NCI-H1105 treated with DMSO at 0.1 percent for 48 hours (cell line): ENCODE measurements at places on chromosomes 16 and 17.

- DNase-seq = no peak
These were observed 24.2 kb upstream of the NXPH3 start for GRCh38 chr17:49551221-49552069.

- DNase-seq = no peak
These were observed 36.5 kb upstream of the ADGRG1 start for GRCh38 chr16:57591870-57592485.

- DNase-seq = no peak
These were observed 19.7 kb upstream of the NDUFAB1 start for GRCh38 chr16:23615805-23616204.

- DNase-seq = peak; percentile 26
These were observed 904 bp downstream of the MAP2K3 start for GRCh38 chr17:21285164-21286065.

GRCh38 chr16:24875466-24875865, 29.7 kb downstream of the SLC5A11 start:
- DNase-seq = no peak

GRCh38 chr17:70558821-70559220, 389.5 kb downstream of the KCNJ2 start:
- DNase-seq = no peak

- no peak for DNase-seq
These were observed 24.3 kb downstream of the ZNF469 start for GRCh38 chr16:88407042-88407420.

DNA sequence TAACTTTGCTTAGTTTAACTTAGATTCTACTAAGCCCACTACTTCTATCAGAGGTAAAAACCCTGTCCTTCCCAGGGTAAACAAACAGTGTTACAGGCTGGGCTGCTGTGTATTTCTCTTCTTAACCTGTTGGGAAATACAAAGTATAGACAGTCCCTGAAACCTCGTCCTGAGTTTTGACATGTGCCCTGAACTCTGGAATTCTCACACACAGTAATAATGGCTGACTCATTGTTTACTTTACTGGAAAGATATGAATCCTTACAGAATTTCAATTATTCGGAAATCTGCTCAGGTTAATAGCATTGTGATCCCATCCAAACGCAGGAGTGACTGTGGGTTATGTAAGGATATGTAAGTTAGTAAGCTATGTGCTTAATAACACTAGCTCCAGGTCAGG, 199.1 kb downstream of the TMEM114 start:
- no peak for DNase-seq

DNA sequence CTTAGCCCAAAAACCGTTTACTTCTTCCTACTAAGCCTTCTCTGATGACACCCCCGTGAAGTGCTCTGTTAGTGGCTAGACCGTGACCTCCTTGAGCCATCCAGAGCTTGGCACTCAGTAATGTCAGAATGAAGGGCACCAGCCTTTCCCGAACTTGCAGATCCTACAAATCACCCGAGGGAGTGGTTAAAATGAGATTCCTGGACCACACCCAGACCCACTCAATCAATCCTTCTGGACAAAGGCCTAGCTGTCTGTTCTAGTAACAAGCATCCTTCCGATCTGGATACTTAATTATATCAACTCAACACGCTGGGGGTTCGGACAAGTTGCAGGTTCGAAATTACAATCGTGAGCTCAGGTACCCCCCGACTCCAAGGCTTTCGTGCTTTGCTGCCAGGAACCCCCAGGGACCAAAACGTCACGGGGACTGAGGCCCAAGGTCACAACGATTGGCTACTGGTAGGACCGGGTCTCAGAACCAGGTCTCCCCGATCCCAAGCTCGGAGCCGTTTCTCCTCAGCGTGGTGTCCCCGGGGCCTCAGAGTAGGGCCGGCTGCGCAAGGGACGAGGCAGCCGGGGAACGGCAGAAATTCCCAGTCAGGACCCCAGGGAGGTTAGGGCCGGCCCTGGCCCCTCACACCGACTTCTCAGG, 527 bp downstream of the CIAPIN1 start:
- DNase-seq = peak; percentile 18

DNA sequence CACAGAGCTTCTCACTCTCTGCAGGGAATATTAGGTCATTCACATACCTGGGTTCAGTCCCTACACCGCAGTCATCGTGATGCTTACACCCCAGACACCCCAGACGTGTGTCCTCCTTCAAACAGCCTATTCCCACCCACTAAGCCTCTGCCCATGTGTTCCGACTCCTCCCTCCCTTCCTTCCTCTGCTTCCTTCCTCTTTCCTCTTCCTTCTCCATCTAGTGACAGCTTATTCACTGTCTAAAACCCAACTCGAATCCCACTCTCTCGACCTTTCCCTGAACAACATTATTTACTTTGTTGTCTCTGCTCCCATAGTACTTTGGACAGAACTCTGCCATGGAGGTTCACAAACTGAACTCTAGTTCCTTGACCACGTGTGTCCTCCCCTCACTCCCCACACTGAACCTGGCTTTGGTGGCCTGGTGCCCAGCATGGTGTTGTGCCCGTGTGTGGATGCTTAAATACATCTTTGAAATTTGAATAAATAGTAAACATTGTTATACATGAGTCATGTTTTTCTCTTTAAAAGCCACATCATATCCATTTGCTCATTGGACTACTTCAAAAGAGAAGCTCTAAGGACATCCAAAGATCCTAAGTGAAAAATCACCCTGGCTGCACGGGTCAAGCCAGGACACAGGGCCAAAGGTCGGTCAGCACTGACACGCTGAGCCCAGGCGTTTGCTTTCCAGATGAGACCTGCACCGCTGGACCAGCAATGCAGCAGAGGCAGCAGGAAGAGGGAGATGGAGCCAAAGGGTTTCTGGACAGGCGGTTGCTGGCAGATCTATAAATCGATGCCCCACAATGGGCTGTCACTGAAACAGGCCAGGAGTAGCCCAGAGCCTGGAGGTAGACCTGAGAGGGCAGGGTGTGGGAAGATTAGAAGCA, 14.1 kb upstream of the G6PC1 start:
- DNase-seq = no peak

- DNase-seq = no peak
These were observed 2.3 kb upstream of the IL4R start for GRCh38 chr16:27311448-27311830.

- no peak for DNase-seq
These were observed 41.0 kb upstream of the INTS2 start for GRCh38 chr17:61968757-61969156.

DNA sequence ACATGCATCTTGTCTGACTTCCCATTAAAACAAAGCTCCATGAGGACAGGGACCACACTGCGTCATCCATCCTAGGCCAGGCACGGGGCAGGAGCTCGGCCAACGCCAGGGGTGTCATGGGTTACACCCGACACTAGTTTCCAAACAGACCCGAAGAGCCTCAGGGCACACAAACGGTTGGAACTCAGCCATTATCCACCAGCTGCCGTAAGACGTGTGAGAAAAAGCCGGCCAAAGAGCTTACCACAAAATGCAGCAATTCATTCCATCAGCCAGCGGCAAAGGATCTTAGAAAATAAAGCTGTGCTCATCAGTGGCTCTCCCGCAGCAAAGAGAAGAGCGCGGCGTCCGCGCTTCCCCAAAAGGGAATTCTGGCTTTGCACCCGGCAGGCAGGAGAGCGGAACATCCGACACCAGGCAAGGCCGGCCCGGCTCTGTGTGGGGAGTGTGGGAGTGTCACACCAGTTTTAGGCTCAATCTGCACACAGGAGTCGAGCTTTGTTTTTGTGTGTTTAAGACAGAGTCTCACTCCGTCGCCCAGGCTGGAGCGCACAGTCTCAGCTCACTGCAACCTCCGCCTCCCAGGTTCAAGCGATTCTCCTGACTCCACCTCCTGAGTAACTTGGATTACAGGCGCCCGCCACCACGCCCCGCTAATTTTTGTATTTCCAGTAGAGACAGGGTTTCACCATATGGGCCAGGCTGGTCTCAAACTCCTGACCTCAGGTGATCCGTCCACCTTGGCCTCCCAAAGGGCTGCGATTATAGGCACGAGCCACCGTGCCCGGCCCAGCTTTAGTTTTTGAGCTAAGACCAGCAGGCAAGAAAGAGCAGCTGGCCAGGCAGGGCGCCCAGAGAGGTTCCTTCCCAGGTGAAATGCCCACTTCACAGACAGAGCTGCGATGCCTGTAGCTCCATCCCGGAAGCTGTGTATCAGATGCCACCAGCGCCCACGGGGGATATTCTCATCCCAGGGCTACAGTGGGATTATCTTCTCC, 1.5 kb downstream of the SLC38A8 start:
- DNase-seq = no peak

GRCh38 chr17:75146592-75146991, 7.7 kb downstream of the JPT1 start:
- no peak for DNase-seq

DNA sequence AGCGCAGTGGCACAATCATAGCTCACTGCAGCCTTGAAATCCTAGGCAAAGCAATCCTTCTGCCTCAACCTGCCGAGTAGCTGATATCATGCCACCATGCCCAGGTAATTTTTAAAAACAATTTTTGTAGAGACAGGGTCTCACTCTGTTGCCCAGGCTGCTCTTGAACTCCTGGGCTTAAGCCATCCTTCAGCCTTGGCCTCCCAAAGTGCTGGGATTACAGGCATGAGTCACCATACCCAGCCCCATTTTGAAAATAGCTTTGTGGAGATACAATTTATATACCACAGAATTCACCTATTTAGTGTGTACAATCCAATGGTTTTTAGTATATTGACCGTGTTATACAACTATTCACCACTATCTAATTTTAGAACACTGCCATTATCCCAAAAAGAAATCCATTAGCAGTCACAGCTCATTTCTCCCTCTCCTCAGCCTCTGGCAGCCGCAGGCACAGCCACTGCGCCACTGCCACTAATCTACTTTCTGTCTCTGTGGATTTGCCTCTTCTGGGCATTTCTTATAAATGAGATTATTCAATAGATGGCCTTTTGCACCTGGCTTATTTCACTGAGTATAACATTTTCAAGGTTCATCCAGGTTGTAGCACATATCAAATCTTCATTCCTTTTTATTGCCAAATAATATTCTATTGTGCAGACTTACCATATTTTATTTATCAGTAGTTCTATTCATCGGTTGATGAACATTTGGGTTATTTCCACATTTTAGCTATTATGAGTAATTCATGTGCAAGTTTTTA, 6.5 kb downstream of the RNF157 start:
- no peak for DNase-seq

GRCh38 chr17:8488901-8489300, 53.2 kb downstream of the NDEL1 start:
- DNase-seq = no peak

- no peak for DNase-seq
These were observed 721.4 kb upstream of the GOT2 start for GRCh38 chr16:59455497-59455896.

DNA sequence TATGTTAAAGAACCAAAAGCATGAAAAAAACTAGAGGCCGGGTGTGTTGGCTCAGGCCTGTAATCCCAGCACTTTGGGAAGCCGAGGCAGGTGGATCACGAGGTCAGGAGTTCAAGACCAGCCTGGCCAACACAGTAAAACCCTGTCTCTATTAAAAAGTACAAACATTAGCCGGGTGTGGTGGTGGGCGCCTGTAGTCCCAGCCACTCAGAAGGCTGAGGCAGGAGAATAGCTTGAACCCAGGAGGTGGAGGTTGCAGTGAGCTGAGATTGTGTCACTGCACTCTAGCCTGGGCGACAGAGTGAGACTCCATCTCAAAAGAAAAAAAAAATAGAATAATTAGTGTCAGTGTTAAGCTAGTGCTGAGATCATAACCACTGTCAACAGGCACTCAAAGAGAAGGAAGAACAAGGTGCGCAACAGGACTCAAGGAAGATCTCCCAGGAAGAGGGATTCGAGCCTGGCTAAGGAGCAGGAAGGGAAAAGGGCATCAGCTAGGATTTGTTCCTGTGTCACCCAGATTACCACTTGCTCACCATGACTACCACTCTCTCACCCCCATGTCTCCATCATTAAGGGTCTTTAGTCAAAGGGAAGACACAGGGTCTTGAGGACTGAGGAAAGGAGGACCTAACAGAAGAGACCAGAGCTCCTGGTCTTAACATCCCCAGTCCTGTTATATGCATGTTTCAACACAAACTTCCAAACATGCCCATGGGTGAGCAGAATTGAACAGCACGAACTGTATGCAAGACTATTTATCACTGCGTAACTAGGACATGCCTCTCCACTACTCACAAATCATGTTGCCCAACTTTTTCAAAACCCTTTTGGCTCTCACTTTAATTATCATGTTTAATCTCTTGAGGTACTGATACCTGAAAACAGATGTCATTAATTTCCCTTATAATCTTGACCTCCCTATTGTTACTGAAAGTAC, 88.3 kb upstream of the PLEKHM1 start:
- no peak for DNase-seq

DNA sequence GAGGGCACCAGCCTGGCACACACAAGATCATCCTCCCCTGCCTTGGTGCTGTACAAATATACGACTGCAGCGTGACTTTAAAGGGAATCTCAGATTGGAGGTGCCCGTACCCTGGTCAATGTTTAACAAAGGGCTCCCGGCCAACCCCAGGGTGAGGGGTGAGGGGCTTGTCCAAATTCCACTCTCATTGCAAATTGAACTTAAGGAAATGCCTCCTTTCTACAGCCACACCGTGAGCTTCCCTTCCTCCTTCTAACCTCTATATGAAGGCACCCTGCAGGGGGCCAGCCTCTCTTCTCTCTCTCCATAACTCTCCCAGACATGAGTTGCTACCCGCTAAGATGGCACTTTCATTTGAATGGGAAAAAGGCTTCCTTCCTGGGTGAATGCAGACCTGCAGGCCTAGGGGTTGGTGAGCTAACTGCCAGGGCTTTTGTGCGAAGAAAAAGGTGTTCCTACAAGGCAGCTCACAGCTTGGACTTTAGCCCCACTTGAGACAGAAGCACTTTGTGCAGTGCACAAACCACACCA, 76.6 kb downstream of the IRF8 start:
- DNase-seq = no peak

GRCh38 chr16:70682239-70683145, 3.4 kb downstream of the MTSS2 start:
- DNase-seq = no peak

DNA sequence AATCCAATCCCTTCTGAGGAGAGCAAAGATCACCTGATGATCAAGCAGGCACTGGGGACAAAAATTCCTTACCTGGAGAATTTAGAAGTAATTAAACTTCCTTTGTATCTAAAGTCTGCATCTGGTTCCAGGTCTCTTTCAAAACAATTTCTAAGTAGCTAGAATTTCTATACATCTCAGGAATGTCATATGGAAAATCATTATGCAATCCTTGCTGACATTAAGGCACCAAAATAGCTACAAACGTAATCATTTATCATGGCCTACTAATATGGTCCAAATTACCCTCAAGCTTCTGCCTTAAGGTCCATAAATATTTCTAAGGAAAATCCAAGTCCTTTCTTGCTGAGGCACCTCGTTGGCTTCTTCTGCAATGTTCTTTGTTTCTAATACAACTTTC, 32.9 kb upstream of the YPEL2 start:
- no peak for DNase-seq

- peak; percentile 5 for DNase-seq
These were observed 24.3 kb upstream of the LASP1NB start for GRCh38 chr17:38900978-38901656.
